Stimulated activated CD8-positive, alpha-beta memory T cell treated with anti-CD3 and anti-CD28 coated beads, Interleukin-7, amount 100 ng/mL, for 1 hour (primary cell): ENCODE measurements at places on chromosomes 3 and 15.

- no peak for DNase-seq
These were observed 48.2 kb upstream of the FNDC3B start for GRCh38 chr3:171991166-171991565.

- DNase-seq, result no peak
These were observed 645.2 kb downstream of the ZNF385D start for GRCh38 chr3:21105784-21106183.

- peak; percentile 32 for DNase-seq
These were observed 37.5 kb upstream of the STIMATE start for GRCh38 chr3:52934630-52935530.

DNA sequence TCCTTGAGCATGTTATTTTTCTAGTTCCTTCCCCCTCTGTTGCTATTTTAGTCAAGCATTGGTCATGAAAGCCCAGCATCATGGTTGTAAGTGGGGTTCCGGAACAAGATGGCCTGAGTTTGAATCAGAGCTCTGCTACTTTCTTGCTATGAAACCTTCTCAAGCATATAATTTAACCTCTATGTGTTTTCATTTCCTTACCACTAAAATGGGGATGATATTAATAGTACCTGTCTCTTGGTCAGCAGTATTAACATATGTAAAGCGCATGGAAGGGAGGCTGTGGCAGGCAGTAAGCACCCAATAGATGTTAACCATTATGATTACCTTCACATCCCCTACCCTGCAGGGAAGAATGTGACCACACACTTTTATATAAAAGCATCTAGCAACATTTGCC is 14.3 kb upstream of the SPRED1 start:
- DNase-seq, result no peak

DNA sequence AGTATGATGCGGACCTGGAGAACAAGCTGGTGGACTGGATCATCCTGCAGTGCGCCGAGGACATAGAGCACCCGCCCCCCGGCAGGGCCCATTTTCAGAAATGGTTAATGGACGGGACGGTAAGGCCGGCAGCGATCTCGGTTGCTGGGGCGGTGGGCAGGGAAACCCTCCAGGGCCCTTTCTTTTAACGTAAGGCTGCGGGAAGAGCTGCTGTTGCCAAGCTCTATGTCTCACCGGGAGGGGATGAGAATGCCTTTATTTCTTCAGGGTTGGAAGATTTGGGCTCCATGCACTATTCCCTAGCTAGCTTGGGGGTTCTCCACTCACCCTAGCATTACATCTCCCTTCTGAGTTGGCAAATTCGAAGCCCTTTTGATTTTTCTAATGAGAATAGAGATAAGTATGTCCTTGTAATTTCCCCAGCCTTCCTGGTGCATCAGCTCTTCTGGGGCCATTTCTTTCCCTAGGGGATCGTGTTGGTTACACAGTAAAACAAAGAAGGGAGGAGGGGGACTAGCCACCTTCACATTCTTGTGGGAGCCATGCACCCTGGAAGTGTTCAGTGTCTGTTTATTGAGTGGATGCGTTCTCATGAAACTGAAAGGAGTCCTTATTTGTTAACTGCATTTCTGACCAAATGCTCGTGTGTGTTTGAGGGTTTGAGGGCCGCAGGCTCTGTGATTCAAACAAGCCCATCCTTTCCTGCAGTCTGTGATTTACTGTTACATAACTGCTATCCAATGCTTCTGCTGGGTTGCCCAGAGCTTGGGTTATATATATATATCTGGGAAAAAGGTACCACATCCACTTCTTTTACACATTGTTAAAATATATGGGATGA is 982 bp downstream of the TAGLN3 start:
- no peak for DNase-seq

DNA sequence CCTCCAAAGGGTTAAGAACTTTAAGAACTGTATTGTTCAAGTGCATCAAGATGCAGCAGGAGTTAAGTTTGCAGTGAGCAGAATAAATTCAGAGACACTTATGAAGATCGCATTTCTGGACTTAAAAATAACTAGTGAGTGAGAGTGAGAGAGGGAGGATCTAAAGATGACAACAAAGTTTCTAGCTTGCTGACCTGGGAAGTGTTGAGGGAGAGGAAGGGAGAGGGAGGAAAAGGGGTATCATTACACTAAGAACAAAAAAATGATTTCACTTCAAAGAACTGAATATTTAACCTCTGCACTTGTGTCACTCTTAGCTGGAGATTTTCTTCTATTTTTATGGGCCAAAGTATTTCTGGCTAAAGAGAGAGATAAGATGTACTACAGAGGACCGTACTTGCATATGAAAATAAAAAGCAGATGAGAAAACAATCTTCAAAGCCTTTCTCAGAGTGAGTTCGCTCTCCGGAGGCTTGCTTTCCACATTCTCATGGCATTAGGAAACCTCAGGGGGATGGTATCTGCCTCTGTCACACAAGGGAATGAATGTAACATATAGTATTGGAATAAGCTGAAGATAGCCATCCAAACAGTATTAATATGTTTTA is 91.4 kb upstream of the TJP1 start:
- no peak for DNase-seq

DNA sequence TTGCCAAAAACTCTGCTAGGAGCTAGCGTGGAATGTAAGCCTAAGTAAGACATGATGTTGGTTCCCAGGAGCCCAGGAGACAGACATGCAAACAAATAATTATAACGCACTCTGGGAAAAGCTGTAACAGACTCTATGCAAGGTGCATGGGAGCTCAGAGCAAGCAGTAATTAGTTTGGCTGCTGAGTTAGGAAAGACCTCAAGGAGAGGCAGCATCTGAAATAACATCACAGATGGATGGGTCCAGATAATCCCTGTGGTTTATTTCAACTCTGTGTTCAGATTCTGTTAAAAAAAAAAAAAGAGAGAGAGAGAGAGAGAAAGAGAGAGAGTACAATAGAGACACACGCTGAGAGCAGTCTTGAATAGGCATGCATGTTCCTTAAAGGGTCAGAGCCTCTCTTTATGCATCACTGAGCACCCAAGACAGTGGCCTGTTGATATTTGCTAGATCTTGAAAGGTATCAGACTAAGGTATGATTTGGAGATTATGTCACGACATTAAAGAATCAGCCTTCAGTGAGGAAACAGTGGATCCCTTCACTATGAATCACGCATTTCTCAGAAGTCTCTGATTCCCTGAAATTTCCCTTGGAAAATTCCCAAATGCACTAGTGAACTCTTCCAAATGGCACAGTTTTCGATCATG is 124.4 kb upstream of the LIPC start:
- no peak for DNase-seq

- DNase-seq, result no peak
These were observed 40.8 kb downstream of the NDUFB4 start for GRCh38 chr3:120636795-120637401.

DNA sequence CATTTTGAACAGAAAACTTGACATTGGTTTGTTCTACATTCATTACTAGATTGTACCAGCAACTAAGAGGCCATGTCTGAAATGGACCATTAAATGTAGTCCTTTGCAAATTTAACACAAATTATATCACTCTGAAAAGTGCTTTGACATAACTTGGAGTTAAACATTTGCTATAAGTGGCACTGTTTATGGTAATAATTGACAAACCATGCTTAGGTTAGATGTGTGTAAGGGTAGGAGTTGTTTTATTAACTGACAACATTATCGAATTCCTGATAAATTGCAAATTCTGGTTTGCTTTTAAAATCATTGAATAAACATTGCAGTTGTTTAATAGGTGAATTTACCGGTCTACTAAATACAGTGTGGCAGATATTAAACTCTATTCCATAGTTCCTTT is 6.1 kb upstream of the TMEM207 start:
- no peak for DNase-seq

DNA sequence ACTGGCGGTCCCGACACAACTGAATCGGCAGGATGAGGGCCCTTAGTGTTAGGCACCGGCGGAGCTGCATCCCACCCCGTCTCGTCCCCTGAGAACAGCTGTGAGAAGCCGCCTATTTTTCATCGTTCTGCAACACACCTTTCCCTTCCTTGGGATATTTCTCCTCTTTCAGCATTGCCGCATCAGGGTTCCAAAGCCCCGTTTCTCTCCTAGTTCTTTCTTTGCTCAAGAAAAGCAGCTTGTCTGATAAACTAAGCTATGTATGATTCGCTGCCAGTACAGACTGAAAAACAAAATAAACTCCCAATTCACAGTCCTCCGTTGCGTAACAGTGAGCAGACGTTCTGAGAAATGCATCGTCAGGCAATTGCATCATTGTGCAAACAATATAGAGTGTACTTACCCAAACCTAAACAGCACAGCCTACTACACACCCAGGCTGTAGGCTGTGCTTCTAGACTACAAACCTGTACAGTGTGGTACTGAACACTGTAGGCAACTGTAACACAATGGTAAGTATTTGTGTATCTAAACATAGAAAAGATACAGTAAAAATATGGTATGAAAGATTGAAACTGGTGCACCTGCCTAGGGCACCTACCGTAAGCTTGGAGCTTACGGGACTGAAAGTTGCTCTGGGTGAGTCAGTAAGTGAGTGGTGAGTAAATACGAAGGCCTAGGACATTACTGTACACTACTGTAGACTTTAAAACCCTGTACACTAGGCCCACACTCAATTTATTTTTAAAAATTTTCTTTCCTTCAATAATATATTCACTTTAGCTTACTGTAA is 8.9 kb upstream of the ADAMTS17 start:
- no peak for DNase-seq

GRCh38 chr3:132268956-132269355 is 48.3 kb upstream of the ACP3 start:
- DNase-seq, result no peak

GRCh38 chr3:72044231-72044855 is 259.4 kb upstream of the PROK2 start:
- DNase-seq, result no peak

- DNase-seq, result no peak
These were observed 45.7 kb downstream of the FAM98B start for GRCh38 chr15:38499651-38500050.

GRCh38 chr3:96843505-96844203 is 29.3 kb downstream of the EPHA6 start:
- no peak for DNase-seq

- no peak for DNase-seq
These were observed 12.6 kb upstream of the LCTL start for GRCh38 chr15:66578286-66578875.

DNA sequence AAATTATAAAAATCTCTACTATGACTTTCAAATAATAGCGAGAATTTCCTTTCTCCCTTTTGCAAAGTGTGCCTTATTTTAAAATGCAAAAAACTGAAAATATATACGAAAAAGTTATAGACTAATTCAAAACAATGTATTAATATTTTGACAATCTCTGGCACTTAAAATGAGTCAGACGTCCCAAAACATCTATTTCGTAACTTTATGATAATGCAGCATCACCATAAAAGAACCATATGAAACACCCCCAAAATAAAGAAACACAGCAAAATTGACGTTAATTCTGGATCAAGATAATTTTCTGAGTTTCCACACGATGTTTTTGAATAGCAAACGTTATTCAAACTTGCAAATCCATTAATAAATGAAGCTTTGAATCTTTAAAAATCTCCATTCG is 1.0 kb downstream of the COPS2 start:
- no peak for DNase-seq

DNA sequence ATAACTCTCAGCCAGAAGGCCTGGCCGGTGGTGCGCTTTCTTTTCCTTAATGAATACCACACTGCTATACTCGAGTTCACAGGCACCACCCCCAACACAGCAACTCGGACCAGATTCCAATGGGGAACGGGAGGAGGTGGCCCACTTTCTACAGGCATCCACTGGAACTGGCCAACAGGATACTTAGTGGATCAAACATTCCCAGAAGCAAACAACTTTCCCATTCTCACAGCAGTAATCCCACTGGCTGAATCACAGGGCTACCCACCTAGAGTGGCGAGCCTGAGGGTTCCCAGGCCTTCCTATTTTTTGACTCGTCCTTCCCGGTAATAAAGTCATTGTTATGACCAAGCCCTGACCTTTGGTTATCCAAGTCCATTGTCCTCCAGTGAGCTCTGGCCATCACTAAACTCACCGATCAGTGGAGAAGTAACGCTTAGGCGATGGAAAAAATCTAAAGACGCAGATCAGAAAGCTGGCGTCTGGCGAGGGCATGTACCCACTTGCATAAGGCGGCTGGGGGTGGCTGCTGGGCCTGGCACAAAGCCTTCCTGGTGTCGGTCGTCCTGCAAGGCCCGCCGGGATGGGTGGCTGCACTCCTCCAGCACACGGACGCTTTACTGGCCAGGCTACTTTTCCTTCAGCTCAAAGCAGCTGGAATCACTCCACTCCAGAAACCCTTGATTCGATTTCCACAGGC is 1.2 kb downstream of the EOGT start:
- no peak for DNase-seq
